ENCODE measurements at places on chromosomes 3 and 15. TPM values are rescaled to one million over a fixed set of nuclear protein-coding genes. Genes with fewer than 3 reads are reported as not detected.
A peak's percentile ranks its signal among the peaks of the same experiment; 100 is the strongest.

Gene FOXL2NB
- 0.16 TPM for total RNA-seq

GRCh38 chr15:72397796-72398588 lies at the start of gene TMEM202:
TSS of gene TMEM202 (plus strand) at chr15:72398305. CDS start at chr15:72398327, 22 bp downstream.
- DNase-seq, result no peak

DNA sequence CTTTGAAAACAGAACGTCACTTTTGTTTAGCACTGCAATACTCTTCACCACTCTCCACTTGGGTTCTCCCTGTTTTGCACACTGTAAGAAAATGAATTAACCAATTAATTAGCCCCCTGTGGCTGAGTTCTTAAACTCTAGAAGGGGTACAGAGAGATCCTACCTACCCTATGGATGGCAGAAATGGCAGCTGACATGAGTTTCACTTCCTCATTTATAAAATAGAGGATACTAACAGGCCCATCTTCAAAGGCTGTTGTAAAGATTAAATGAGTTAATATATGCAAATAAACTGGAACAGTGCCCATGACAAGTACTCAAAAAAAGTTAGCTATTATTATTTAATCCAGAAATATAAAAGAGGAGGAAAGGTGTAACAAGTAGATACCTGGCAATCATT lies 36.9 kb downstream of the SUCLG2 start:
- DNase-seq, result no peak

Gene DTWD1
- total RNA-seq, result 42.3 TPM

DNA sequence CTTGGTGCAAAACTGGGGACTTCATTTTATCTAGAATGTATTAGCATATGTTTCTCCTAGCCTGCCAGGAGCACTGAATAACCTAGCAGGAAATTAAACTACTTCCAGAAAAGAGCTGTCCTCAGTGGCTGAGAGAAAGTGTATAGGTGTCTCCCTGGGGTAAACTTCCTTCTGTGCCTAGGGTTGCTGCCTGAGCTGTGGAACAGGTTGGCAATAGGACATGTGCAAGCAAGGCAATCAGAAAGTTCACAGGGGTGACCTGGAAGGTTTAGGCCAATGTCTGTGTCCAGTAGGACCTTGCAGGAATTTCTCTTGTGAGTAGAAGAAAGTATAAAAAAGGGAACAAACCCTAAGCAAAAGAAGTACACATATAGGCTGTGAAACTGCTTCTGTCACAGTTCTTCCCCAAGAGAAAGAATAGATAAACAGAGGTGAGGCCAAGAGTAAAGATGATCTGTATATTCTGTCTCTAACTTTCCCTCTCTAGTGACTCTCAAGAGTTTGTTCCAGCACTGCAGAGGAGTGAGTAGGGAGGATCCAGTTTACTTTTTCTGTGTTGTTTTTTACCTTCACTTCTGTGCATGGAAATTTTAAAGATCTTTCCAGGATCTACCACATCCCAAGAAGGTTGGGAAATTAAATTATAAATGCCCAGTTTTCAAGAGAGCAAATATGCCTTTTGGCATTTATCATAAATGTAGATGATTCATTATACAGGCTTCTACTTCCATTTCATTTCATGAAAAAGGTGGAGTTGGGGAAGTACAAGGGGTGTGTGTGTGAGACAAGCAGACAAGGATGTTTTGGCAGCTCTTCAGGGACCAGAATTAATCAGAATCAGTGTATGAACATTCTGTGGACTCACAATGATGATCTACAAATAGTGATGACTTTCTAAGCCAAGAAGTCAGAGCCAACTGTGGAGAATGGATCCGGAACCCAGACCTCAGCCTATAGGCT lies 155.2 kb downstream of the RBPMS2 start:
- DNase-seq, result no peak

DNA sequence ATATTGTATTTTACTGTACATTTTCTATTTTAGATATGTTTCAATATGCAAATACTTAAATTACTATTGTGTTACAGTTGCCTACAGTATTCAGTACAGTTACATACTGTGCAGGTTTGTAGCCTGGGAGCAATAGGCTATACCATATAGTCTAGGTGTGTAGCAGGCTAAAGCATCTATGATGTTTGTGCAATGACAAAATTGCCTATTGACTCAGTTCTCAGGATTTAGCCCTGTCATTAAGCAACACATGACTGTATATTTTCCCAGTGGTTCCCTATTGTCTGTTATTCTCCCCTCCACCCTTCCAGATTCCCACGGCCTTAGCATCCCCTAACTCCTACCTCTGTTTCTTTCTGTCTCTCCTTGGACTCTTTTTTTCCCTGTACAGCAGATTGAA lies 10.7 kb downstream of the MOBP start:
- no peak for DNase-seq

DNA sequence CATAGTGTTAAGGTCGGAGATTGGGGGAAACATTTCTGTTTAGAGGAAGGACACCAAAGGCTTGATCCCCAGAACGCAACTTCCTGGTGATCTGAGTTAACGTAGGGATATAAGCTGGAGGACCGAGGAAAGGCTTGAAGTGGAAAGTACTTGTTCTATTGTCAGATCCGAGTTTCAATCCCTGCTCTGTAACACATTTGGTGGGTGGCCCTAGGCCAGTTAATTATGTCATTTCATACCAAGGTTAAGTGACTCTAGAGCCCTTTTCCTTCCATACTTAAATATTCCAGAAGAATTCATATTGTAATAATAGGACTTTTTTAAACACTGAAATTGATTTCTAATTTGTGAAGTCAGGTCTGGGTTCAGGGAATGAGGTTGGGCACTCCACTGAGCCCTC lies 80.9 kb downstream of the RPLP1 start:
- no peak for DNase-seq

Gene EOMES
- total RNA-seq, result 14.5 TPM

- no peak for DNase-seq
Observed at GRCh38 chr15:97463696-97464095, 496.8 kb upstream of the ARRDC4 start.

DNA sequence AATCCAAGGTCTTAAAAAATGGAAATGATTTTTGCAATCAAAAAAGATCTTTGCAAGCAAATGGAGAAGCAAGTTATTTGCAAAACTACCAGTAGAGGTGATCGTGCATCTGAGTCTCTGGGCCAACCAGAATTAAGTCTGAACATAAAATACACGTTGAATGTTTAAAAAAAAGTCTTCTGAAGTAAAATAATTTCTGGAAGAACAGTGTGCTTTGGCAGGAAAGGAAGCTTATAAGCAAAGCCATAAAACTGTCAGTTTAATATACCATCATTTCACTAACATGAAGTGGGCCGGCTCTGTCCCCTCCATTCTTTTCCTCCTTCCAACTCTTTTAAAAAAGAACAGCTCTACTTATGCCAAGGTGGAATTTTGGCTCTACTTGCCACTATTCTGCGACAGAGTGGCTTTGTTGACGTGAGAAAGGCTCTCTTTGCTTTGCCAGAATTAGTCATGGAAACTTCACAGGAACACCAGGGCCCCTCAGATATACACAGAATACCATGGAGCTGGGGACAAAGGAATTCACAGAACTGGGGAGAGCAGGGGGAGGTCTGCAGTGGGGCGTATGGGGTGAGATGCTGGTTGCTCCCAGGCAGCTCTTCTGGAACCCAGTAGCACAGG lies 29.8 kb downstream of the FSTL1 start:
- peak; percentile 56 for DNase-seq

Gene OIP5
- total RNA-seq, result 3.1 TPM

DNA sequence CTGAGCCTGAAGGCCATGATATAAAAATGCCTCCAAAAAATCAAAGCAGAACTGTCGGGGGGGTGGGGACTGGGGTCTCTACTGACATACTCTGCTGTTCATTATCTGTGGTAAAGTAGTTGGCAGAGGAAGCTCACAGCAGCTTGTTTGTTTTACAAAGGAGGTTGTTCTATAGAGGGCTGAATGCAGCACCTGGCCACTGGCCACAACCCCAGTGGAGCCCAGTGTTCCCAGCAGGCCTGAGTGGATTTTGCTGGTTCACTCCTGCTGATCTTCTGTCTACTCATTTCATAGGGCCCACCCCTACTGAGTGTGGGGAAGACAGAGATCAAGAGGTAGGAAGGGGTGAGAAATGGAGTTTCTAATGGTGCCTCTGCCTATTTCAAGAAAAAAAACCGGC lies 125.5 kb downstream of the DIPK2A start:
- DNase-seq, result no peak

- no peak for DNase-seq
Observed at GRCh38 chr3:18789734-18790133, 358.6 kb upstream of the KCNH8 start.

- DNase-seq, result no peak
Observed at GRCh38 chr3:28252001-28252431, 10.6 kb downstream of the CMC1 start.

- no peak for DNase-seq
Observed at GRCh38 chr3:66633402-66634381, 132.9 kb upstream of the LRIG1 start.

GRCh38 chr3:169002689-169003088 lies 660.8 kb downstream of the MECOM start:
- no peak for DNase-seq

DNA sequence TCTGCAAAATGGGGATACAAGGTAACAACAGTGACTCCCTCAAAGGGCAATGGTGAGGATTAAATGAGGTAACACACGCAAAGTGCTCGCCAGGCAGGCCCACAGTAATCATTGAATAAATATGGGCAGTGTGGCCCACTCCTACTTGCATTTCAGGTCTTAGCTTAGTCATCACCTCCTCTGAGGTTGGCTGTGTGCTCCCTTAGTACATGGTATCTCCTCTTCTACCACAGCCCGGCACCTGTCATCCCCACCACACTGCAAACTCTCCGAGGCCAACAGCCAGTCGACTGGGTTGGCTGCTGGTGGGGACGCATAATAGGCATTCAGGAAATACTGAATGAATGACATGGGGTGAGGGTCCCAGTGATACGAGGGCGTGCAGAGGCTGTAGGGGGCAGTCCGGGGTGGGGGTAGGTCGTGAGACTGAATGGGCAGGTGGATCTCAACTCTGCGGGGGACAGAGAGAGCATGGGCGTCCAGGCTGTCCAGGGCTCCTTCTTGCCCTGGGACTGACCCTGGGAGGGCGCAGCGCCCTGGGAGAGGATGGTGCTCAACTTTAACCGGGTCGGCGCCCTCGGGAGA lies 375 bp upstream of the MYZAP start:
- DNase-seq, result no peak

Gene CCR9
- 0.16 TPM for total RNA-seq

DNA sequence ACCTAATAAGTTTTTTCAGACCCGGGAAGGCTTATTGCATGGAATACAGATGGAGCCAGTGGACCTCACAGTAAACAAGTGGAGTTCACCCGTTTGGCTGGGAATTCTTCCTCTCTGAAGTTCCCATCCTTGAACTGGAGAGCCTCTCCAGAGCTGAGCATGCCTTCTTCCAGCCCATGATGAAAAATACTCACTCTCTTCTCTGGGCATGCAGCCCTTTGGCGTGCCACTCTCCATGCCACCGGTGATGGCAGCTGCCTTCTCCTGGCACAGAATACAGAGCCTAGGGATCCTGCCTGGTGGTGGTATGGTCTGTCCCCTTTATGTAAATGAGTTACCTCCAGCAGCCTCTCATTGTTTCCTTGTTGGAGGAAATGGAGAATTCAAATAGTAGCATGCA lies 150.8 kb downstream of the LEKR1 start:
- DNase-seq, result no peak

DNA sequence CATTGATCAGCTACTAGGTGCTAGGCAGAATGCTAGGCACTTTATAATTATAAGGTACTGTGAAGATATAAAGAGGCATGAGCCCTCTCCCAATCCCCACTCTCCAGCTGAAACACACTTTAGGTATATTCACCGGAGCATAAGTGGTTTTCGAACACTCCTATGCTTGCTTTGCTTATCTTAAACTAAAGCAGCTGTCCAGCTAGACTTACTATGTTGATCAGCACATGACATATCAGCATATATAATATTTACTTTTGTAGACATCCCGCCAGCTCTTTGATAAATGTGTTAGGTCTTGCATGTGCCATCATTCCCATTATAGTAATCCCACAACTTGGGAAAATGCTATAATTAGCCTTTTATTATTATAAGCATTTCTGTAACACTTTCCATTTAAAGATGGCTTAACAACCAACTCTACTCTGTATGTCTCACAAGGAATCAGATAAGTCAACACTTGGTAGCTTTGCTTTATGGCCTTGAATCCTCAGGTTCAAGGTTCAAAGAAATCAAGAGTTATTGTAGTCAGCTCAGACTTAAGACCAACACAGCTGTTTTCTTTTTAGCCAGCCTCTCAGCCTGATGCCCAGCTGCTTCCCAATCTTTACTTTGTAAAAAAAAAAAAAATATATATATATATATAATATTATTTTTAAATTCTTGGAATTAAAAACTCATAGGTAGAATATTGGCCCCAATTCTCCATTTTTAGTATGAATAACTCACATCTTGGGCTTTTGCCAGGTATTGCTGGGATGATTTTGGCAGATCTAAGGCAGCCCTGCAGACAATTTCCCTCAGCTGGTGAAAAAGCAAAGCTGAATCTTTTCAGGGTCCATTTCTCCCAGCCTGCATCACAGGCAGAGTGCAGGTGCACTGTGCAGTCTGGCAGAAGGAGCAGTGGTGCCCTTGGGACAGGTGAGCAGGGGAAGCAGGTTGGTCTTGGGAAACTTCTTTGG lies 104.2 kb downstream of the THRB start:
- no peak for DNase-seq

- no peak for DNase-seq
Observed at GRCh38 chr3:120052677-120053076, 41.6 kb downstream of the GSK3B start.

DNA sequence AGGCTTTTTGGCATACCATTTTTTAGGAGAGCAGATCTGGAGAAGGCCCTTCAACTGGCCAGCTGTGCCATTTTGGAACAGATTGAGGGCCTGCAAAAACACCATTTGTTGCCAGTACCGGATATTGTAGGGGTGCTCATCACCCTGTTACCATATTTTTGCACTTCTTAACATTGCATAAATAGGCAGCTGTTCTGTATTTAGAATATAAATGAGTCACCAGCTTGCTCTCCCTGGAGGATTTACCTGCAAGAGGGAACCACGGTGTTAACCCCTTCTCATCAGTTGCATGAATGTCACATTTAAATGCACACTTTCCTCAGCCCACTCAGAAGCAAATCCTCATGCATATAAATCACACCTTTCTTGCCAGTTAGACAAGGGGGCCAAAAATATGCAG lies 435.6 kb downstream of the ROBO2 start:
- DNase-seq, result peak; percentile 42

DNA sequence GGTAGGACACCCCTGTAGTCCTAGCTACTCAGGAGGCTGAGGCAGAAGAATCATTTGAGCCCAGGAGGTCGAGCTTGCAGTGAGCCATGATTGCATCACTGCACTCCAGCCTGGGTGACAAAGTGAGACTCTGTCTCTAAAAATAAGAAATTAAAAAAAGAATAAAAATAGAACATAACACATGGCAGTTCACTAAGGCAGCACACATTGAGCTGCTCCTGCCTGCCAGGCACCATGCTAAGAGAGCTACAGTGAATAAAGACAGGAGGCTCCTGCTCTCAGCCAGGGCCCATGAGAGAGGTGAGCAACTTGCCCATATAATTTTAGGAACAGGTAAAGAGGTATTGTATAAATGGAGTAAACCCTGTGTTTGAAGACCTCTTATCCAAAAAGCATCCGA lies 54.3 kb downstream of the EBLN2 start:
- no peak for DNase-seq

All from occipital lobe (tissue), 3 donors.